ENCODE measurements at places on chromosomes 6 and 20.

- no peak for DNase-seq
Observed at GRCh38 chr20:11852811-11853210, 64.9 kb upstream of the BTBD3 start.

- DNase-seq: no peak
Observed at GRCh38 chr6:24064106-24064505, 61.9 kb upstream of the NRSN1 start.

DNA sequence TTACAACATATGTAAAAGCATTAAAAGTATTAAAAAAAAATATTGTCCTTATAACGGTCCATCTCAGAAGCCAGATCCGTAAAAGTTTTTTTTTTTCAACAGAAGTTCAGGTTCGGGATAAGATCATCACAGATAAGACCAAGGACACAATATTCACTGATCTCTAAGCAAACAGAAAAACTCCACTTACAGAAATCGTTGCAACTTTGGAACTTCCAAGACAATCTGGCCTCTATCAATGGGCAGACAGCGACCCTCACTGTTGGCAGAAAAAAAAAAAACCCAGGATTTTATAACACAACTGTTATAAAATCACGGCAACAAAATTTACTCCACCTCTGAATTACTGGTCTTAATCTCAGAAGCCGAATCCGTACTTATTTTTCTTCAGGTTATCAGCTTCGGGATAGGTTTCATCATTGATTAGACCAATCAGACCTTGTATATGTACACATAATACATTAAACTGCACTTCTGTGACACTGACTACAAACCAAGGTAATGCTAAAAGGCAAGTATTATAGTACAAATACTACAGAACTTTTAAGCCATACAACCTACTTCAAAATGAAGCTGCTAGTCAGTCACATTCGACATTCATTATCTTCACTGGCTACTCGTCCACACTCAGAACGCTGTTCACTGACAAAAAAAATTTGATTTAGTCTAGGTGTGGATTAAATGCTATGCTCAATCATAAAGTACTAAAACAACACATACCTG lies 34.7 kb upstream of the SYNCRIP start:
- DNase-seq: no peak

DNA sequence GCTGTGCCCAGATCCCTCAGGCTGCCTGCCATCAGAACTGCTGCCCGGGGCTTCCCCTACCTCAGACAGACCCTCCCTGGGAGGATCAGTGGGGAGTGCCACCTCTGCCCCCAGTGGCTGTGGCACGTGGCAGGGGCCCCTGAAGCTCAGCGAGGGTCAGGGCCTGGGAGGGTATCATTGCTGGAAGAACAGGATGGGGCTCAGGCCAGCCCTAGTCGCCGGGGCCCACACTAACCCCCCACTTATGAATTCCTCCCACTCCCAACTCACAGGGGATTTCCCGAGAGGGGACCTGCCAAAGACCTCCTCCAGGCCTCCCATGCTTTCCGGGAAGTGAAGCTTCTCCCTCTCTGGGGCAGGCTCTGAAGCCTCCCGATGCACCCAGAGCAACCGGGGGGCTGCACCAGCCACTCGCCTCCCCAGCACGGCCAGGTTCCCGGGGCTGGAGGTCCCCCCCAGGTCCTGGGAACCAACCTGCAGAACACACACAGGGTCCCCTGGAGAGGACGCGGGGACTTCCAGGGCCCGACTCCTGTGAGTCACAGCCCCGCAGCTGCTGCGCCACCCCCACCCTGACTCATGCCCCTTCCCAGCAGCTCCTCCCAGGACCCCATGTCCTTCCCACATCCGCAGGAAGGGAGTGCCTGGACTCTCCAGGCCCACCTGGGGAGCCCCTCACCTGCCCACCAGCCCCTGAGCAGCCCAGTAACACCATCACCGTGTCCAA lies 2.5 kb downstream of the TNFRSF6B start:
- DNase-seq: no peak

GRCh38 chr6:53894091-53894490 lies 99.3 kb downstream of the LRRC1 start:
- DNase-seq: no peak

DNA sequence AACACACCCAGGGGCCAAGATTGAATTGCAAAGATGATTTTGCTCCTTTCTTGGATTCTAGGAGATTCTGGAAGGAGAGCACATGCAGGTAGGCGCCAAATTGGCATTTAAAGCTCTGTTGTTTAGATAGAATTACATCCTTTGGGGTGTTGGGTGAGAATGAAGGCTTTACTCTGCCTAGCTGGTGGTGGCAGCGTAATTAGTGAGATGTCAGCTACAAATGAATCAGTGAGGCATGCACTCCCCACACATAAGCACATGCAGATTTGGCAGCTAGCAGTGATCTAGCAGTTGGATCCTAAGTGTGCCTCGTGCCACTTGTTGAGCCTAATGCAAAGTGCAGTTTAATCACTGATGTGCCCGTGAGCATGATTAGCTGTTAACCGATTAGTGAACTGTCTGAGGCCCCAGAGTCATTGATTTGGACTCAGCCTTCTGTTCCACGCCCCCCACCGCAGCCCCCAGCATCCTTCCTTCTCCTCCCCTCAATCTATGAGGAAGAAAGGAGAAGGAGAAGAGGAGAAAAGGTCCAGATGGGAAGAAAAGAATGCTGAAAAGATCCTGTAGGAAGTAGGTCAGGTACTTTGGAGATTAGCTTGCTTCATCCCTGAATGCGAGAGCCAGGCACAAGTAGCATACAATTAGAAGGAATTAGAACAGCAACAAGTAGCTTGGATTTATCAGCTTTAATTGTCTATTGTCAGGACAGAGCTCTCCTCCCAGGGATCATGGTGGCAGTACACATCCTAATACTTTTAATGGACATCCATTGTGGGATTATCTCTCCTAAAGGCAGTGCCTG lies 6.0 kb upstream of the PRDM1 start:
- no peak for DNase-seq

GRCh38 chr20:52365688-52366087 lies 174.1 kb upstream of the ZFP64 start:
- DNase-seq: no peak

DNA sequence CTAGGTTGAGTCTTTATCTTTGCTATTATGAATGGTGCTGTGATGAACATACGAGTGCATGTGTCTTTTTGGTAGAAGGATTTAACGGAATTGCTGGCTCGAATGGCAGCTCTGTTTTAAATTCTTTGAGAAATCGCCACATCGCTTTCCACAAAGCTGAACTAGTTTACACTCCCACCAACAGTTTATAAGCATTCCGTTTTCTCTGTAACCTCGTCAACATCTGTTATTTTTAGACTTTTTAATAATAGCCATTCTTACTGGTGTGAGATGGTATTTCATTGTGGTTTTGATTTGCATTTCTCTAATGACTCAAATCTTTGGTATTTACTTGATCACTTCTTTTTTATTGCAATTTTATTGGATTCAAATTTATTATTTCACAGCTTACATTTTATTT lies 117.4 kb upstream of the HDGFL1 start:
- DNase-seq: no peak

DNA sequence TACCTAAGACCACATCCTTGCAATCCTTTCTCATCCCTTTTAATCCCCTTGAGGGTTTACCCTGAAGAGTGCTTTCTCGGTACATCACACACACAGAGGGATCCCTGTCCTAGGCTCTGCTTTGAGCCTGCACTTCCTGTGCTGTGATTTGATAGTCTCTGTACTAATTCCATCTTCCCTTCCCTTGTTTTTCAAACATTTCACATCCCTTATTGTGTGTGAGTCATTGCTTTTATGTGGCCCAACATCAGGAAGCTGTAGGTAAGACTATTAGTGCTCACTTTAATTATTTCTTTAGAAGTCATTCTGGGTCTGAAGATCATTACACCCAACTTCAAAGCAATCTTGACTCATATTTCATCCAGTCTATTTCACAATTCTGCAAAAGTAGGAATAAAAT lies 57.2 kb upstream of the ANKEF1 start:
- DNase-seq: no peak

- no peak for DNase-seq
Observed at GRCh38 chr6:34093206-34093605, 52.7 kb downstream of the GRM4 start.

DNA sequence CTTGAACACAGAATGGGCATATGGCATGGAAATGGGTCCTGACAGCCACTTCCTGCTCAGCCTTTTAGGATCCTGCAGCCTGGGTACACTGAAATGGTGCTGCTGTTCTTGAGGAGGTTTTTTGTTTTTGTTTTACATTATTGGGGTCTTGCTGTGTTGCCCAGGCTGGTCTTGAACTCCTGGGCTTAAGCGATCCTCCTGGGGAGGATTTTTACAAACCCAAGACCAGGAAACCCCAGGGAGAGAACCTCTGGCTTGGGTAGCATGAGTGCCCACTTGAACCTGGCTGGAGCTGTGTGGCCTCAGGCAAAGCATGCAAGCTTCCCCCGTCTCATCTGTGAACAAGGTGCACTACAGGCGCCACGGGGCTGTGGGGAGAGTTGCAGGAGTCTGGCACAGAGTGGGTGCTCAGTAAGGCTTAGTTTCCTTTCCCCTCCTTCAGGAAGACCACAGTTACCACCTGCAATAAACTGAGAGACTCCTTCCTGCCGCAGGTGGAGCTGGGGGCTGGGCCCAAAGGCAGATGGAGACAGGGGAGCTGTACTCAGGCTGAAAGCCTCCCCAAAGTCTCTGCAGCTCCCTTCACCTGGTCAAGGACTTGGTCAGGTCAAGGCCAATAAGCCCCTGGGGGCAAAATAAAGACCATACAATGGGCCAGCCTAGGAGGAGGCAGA lies 1.8 kb downstream of the SLA2 start:
- DNase-seq: peak; percentile 72

DNA sequence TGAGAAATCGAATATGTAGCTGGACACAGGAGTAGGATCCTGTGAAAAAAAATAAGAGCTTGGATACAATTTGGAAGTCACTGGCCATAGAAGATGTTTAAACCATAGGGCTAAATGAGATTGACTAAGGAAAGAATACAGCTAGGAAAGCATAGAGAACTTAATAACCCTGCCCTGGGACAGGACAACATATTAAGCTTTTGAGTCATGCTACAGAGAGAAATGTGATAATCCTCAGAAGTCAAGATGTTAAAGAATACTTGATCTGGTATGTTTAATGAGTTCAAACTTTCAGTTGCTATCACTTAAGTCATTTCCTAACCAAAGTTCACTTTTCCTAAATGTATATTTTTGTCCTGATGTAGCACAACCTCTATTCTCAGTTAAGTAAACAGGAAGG lies 154.6 kb upstream of the TSHZ2 start:
- DNase-seq: no peak

DNA sequence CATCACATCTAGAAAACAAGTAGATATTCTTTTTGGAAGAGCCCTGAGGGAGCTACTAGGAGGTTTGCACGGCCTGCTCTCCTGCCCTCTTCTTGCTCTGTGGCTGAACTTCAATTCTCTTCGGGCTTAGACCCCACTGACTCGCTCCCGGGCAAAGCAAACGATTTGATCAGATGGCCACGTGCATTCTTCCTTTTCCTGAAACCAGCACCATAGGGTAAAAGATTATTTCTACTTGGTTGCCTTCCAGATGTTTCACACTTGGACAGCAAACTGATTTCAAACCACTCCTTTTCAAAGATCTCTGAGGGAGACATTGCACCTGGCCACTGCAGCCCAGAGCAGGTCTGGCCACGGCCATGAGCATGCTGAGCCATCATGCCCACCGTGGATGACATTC lies at the start of gene SLC22A1:
Gene SLC22A1, plus strand, starts transcription at position 258 of the 400 bp plus-strand sequence. Its CDS starts 121 bp downstream, at position 379.
- DNase-seq: no peak

DNA sequence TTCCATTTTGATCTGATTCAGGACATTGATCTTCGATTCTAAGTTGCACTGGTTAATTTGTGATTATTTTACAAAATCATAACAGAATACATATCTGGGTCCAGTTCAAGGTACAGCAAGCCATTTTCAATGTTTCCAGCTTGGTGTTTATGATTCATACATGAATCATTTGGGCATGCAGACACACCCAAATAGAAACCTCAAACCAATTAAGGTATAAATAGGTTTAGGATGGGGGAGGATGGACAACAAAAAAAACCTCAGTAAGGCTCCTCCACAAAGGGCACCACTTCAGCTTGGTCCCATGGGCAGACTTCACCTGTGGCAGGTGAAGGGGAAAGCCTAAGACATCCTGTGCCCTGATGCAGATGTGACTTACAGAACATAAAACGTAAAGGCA lies 192.7 kb downstream of the KHDC1L start:
- DNase-seq: no peak

GRCh38 chr6:3776881-3777507 lies 25.5 kb upstream of the PXDC1 start:
- no peak for DNase-seq

DNA sequence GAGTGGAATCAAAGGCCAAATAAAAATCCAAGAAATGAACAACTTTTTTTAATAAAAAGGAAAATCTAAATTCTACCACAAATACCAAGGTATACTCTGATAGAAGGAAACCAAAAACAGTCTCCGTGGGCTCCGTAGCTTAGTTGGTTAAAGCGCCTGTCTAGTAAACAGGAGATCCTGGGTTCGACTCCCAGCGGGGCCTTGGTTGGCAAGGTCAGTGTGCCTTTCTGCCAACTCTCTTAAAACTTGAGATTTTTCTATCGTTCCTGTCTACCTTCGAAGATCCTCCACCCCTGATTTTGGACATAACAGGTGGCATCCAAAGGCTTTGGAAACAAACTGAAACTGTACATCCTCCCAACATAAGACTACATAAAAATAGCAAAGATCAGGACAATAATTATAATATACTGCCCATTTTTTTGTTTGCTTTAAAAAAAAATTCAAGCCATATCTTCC lies 197.9 kb downstream of the TRIM27 start:
- DNase-seq: no peak

DNA sequence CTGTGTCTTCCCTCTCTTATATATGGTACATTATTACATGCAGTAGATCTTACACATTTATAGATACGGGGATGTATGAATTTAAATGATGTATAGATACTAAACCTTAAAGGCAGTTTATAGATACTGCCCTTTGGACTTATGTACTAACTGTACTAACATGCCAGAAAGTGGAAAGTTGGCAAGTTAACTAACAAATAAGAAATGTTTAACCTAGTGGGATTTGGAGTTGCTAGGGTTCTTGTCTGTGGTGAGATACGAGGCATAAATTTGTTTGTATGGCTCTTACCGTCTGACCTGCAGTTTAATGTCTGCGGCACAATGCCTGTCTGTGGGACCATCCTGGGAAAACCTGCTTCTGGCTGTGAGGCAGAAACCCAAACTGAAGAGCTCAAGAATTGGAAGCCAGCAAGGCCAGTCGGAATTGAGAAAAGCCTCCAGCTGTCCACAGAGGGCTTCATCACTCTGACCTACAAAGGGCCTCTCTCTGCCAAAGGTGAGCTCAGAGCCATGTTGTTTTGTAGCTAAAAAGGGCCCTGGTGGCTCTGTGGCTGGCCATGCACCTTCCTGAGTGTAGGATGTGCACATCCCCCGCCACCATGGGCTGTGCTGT lies 62.9 kb upstream of the SLC22A1 start:
- DNase-seq: no peak

DNA sequence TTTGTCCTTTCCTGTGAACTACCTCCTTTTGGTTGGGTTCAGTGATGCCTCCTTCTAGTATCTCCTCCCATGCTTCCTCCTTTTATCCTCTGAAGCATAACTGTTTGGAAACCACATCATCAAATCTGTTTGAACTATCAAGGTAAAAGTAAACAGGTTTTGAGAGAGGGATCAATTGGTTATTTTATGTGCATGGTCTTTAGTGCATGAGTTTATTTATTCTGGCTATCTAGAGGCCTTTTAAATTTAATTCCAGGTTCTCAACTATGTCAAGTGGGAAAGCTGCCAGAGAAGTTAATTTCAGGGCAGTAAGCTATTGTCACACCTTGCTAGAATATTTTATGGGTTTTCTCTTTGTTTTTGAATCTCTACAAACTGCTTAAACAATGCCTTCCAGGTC lies 54.1 kb downstream of the WASF1 start:
- no peak for DNase-seq

GRCh38 chr6:81749707-81750106 lies 2.8 kb downstream of the TENT5A start:
- DNase-seq: no peak
